ENCODE measurements at places on chromosomes 2 and 18.

- no peak for DNase-seq
These were observed 24.4 kb downstream of the MRPL33 start for GRCh38 chr2:27795868-27796277.

GRCh38 chr2:233686928-233687327 lies 5.2 kb downstream of the UGT1A7 start:
- no peak for DNase-seq

DNA sequence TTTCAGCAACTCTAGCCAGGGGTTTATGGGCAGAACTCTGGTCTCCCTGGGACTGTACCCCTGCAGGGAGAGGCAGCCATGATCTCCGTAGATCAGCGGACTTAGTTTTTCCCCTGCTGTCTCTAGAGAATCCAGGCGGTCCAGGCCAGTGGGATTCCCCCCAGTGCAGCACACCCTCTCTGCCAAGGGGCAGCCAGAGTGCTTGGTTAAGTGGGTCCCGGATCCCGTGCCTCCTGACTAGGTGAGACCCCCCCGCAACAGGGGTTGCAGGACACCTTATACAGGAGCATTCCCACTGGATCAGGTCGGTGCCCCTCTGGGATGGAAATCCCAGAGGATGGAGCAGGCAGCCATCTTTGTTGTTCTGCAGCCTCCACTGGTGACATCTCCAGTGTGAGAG lies 33.0 kb downstream of the WDPCP start:
- DNase-seq = no peak

DNA sequence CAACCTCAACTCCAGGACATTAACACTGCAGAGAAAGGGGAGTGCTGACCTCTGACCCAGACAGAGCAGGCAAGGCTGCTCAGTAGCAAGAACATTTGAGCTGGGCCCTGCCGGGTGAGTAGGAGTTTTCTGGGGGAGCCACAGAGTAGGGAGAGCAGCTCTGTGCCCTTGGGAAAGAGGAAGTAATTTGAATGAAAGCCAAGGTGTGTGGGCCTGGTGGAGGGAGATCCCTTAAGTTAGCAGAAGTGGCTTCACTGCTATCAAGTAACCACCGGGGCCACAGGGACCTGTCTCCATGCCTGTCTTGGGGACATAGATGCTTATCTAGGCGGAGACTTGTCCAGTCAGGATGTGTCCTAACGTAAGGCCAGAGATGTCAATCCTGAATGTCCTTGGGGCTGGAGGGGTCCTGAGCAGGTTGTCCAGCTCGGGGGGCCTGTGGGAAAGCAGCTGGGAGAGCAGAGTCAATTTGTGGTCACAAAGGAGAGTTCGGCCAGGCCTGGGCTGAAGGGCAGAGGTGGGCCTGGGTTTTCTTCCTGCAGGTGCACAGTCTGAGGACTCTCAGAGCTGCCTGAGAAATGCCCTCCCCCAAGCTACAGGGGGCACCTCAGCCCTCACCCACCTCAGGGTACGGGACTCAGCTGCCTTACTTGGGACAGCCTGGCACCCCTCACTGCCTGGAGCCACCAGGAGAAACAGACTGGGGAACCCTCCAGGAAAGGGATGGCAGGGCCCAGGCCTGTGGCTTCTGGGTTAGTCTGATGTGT lies 15.0 kb upstream of the OTOF start:
- no peak for DNase-seq

DNA sequence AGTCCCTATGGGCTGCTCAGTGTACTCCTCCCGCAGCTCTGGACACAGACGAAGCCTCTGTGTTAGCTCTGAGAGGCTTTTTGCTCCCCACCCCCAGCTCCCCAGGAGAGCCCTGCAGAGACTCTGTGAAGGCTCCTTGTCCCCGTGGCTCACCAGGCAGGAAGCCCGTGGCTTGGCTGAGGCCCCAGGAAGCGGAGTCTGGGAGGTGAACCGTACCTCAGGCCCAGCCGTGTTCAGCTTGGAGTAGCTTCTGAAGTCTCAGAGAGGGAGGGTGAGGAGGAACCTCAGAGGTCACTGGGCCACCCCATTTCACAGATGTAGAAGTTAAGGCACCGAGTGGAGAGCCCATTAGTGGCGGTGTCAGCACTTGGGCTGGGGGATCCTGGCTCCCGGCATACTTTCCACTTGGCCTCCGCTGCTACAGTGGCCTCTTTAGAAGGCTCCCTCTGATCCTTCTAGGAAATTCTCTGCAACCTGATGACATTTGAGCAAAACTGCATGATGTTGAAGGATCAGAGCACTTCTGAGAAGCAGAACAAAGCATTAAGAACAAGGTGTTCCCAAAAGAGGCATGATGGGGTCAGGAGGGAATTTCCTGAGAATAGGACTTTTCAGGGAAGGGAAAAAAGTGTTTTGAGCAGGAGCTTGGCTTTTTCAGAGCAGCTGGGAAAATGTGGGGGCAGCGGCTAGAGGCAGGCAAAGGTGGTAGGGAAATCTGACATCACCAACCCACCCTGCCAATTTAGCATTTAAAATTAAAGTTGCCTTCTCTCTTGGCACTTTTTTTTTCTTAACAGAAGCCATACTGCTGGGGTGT lies 79.1 kb downstream of the MCFD2 start:
- DNase-seq = no peak

DNA sequence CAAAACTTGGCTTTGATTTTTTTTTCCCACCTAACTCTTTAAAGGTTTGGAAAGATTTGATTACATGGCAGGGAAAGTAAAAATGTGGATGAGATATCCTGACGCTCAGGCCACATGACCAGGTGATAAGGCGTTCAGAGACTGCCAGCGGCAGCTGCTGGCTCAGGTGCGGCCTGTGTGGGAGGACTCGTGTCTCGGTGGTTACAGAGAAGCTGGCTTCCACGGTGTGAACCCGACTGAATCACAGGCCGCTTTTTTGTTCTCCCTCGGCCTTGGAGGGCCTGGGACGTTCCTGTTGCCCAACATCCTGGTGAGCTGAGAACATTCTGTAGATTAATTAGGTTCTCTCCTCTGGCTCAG lies 124.2 kb upstream of the ZNF516 start:
- DNase-seq = no peak

- no peak for DNase-seq
These were observed 5.4 kb downstream of the ACOXL start for GRCh38 chr2:110737783-110738182.

DNA sequence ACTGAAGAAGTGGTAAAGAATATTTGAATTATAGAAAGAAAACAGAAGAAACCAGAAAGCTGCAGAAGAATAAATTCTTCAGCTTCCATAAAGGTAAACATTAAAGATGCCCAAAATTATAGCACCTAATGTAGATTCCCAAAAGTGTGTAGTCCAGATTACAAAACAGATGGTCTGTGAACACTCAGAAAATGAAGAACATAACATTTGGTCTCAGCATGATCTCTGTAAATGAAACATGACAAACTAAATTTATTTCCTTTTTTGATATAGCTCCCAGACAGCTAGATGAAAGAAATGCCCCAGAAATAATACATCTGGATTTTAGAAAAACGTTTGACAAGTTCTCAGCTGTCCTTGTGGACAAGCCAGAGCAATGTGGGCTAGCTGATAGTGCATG lies 794.2 kb upstream of the NXPH2 start:
- no peak for DNase-seq

DNA sequence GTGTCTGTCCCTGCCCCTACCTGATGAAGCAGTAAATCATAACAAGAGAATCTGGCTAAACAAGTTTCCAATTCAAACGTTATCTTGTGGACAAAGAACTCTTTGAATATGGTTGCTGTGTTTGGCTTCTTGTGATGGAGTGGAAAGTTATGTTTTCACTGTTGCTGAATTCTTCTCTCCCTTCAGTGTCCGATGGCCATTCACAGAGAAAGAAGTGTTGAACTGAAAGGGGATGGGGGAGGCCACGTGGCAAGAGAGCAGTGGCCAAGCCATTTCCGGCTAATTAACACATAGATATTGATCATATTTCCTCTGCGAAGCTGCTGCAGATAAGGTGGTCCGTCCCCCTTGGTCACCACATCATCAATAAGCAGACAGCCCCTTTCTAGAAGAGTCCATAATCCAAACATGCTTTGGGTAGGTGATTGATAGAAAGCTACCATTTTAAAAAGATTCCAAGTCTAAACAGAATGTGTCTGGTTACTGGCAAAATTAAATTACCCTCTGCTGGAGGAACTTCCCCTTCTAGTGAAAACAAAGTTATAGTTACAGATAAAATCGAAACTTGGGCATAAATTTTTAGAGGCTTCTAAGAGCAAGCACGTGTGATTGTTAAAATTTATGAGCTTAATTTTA lies 36.9 kb upstream of the FZD7 start:
- no peak for DNase-seq

DNA sequence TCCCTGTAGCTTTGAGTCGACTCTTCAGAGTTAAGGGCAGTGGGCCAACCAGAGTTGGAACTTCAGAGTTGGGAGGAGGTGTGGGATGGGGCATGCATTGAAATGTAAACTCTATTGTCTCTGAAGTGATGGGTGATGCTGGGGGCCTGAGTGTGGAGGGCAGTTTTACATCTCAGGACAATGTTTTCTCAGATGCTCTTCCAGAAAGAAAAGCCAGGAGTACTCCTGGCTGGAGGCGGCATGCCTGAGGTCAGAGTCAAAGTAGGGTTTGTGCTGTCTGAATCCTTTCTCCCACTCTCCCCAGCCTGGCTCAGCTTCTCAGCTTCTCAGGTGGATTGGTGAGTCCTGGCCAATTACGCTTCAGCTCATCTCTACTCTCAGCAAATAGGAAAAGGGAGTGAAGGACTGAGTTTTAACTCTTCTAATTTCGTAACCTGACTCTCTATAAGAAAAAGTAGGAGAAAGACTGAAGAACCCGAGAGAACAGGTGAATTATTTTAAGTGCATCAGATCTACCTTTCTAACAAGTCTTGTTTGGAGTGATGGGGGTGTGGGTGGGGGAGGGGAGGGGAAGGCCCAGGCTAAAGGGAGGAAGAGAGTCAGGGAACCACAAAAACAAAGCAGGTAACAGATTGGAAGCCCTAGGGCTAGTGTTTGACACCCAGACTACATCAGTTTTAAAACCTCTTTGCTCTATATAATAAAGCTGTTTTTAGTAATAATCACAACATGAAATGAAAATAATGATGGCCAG lies 107.5 kb upstream of the PELI1 start:
- DNase-seq = no peak

DNA sequence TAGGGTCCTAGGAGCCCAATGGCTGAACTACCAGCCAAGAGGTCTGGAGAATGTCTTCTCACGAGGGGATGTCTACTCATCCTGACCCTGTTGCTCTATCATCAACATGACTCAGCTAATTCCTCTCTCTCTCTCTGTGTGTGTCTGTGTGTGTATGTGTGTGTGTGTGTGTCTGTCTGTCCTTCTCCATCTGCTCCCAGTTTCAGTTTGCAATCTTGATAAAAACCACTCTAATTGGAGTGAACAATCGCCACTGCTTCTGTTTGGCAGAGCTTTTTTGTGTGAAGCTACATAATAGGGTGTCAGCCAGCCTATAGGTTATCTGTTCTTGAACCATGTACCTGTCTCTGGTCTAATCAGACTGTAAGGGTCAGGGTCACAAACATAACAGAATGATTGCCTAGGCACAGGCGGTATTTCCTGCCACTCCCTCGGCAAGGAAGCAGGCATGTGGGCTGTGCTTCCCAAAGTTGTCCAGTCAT lies 219.8 kb downstream of the SH3BP4 start:
- no peak for DNase-seq

DNA sequence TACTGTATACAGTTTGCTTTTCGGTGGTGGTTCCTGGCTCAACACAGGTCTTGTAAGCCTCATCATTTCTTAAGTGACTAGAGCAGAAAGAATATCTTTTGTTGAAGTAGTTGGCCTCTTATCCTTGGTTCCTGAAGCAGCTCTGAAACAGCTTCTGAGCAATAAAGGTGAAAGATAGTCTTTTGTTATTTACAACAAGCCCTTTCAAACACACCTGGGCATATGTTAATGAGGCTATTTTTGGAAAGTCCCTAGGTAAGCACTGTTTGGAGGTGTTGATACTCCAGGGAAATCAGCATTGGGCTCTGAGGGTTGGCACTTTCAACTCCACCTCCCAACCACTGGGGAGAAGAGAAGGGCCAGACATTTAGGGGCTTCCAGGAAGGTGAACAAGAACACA lies 211.0 kb downstream of the MCFD2 start:
- DNase-seq = no peak

GRCh38 chr2:9002313-9002636 lies 1.2 kb downstream of the MBOAT2 start:
- DNase-seq = peak; percentile 31

- DNase-seq = no peak
These were observed 50.6 kb downstream of the DNAJC10 start for GRCh38 chr2:182766626-182767025.

DNA sequence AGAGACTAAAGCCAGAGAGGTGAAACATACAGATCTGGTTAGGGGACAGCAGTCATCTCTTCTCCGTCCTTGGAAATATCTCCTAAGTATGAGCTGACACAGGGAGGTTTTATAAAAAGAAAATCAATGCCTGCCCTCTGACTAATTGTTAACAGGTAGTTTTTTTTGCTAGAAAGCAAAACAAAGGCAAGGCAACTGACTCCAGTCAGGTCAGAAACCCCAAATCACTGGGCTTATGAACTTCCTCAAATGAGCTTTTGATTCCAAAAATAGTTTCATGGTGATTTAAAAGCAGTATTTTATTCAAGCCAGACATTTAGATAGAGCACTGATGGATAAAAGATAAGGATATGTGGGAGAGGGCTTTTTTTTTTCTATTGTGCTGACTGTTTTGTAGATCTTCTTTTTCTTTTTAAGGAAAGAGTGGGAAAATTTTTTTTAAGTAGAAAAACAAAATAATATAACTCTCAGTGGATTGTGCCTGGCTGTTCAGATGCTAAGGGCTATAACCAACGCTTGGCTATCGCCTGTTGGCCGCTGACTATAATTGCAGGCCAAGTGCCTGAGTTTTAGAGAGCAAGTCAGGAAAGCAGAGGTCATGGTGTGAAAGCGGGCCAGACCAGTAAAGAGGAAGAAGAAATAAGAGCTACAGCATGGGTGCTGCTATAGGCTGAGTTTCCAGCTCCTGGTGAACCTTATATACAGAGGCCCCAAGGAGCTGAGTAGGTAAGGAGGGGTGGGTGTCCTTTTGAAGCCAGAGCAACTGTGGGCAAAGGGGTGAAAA lies 44.9 kb downstream of the MRPL35 start:
- DNase-seq = no peak

- no peak for DNase-seq
These were observed 205.8 kb upstream of the SMAD2 start for GRCh38 chr18:48136051-48136826.

GRCh38 chr2:239600001-239600593 lies 199.3 kb upstream of the HDAC4 start:
- no peak for DNase-seq

- DNase-seq = no peak
These were observed 901.6 kb downstream of the EPHA4 start for GRCh38 chr2:220670511-220670910.

DNA sequence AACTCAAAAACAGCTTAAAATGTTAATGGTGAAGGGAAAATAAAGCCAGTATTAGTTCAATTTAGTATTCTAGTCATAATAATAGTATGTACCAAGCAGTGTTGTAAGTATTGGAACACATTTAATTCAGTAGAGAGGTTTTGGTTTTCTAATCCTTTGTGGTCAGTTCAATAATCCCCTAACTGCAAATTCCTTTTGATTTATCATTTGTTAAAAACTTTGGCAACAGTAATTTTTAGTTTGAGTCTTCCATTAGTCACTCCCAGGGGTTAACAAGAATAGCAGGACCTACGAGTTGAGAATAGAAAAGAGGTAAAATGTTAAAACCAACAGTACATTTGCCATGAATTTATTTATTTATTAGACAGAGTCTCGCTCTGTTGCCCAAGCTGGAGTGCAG lies 10.7 kb downstream of the MRPL44 start:
- DNase-seq = no peak

- DNase-seq = peak; percentile 65
These were observed 48.1 kb downstream of the CYRIA start for GRCh38 chr2:16617282-16618266.
